ENCODE measurements at places on chromosomes 7 and 10. TPM values are rescaled to one million over a fixed set of nuclear protein-coding genes. Genes with fewer than 3 reads are reported as not detected.
A peak's percentile ranks its signal among the peaks of the same experiment; 100 is the strongest.

Gene GJD4
- total RNA-seq, result not detected

Gene AFAP1L2
- total RNA-seq, result 47.6 TPM

Gene OR2A2
- total RNA-seq, result not detected

Gene FXYD4
- total RNA-seq, result not detected

Gene IDI2
- not detected for total RNA-seq

Gene GPR146
- total RNA-seq, result 3.9 TPM

Gene SERPINE1
- 2.1 TPM for total RNA-seq

DNA sequence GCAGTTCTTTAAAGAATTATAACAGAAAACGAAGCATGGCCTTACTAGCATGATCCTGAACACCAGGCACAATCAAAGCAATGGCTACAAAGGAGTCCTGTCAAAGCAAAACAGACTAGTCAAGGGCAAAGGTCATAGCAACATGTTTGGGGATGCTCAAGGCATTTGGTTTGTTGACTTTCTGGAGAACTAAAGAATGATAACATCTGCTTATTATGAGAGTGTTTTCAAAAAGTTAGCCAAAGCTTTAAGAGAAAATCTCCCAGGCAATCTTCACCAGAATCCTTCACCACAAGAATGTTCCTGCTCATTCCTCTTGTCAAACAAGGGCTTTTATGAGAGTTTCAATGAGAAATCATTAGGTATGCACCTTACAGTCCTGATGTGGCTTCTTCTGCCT lies 95.1 kb upstream of the CPXM2 start:
- H3K4me3 ChIP-seq, result no peak overlapping the region
- peaks cover 12% of the 10 kb centered on the region for H3K27me3 ChIP-seq
- no peak for DNase-seq
- no peak overlapping the region for H3K27ac ChIP-seq
- H3K36me3 ChIP-seq, result no peaks in the 10 kb centered on the region

DNA sequence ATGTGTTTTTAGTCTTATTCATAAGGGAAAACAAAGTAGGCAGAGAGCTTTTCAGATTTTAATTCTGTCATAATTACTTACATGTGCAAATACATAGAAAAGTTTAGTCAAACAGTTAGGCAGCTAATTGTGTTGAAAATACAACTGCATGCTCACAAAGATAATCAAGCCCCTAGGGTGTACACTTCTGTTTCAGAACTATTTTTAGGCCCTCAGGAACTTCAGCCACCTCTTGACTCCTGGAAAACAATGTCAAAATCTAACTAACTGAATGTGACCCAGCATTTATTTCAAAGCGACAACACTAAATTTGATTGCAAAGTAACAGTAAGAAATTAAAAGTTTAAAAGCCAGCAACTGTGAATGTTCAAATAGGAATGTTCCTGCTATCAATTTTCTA lies 599.0 kb upstream of the LRRTM3 start:
- H3K36me3 ChIP-seq, result no peaks in the 10 kb centered on the region
- H3K4me1 ChIP-seq, result no peaks in the 10 kb centered on the region
- no peak for DNase-seq
- no peaks in the 10 kb centered on the region for H3K27me3 ChIP-seq
- H3K4me3 ChIP-seq, result no peak overlapping the region
- H3K27ac ChIP-seq, result no peak overlapping the region

GRCh38 chr10:117222976-117223692 lies 17.8 kb upstream of the SLC18A2 start:
- DNase-seq, result peak; percentile 80
- no peaks in the 10 kb centered on the region for H3K36me3 ChIP-seq

DNA sequence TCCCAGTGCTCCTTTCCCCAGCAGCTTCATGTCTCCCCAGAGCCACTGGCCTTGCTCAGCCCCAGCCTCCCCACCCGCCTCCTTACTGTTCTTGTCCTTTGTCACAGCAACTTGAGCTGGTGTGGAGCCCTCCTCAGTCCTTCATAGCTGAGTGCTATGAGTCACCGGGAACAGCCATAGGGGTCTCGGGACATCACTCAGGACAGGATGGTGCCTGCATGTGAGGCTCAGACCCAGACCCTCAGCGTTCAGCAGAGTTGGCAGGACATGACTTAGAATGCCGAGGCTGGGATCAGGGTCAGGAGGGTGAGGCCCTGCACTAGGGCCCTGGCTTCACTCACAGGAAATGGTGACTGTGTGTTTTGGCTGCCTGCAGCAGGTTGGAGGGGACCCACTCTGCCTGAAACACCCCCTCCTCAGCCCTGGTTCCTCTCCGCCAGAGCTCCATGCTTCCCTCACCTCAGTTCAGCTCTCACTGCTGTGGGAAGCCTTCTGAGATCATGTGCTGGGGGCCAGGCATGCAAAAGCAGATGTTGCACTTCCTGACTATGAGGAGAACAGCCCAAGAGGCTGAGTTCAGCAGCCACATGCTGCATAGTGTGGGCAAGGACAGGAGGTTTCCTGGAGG lies 40.7 kb upstream of the GJD4 start:
- peaks cover 18% of the 10 kb centered on the region for H3K4me1 ChIP-seq
- DNase-seq, result no peak
- H3K36me3 ChIP-seq, result peaks cover 45% of the 10 kb centered on the region

DNA sequence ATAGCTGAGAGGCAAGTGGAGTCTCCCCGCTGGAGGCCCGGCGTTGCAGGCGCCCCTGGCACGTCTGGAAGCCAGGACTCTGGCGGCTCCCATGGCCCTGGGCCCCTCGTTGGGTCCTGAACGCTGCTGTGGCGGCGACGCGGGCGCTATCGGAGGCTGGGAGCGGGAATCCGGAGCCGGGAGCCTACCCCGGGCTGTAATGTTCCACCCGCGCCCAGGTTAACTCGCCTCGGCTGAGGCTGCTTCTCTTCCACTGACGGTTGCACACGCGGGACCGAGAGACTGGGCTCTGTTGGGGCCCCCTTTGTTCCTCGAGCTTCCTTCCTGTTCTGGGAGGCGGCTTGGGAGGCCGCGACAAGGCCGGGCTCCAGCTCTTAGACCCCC lies 1.3 kb upstream of the HOXA5 start:
- H3K4me3 ChIP-seq, result peak overlapping the region; percentile 91
- peaks cover 51% of the 10 kb centered on the region for H3K36me3 ChIP-seq
- H3K27ac ChIP-seq, result peak overlapping the region; percentile 99
- H3K27me3 ChIP-seq, result peaks cover 6% of the 10 kb centered on the region

GRCh38 chr7:71237945-71238344 lies 106.0 kb downstream of the GALNT17 start:
- DNase-seq, result no peak
- H3K27ac ChIP-seq, result peak overlapping the region; percentile 90
- H3K27me3 ChIP-seq, result no peaks in the 10 kb centered on the region
- H3K36me3 ChIP-seq, result no peaks in the 10 kb centered on the region
- no peak overlapping the region for H3K4me3 ChIP-seq

DNA sequence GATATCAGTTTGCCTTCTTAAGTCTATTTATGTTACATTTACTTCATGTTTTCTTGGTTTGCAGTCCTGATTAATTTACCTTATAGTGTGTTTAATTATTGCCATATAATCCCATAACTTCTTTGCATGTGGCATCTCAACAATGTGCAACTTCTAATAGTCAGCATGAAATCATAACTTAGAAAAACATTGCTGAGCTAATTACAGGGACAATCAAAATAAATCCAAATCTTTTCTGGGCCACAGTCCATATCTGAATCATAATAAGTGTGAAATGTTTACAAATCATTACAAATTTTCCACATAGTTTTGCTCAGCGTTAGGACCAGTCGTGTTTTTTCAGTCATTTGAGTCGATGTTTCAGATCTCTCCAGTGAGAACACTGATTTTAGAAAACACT lies 29.1 kb upstream of the CABCOCO1 start:
- no peaks in the 10 kb centered on the region for H3K4me1 ChIP-seq
- DNase-seq, result no peak
- no peaks in the 10 kb centered on the region for H3K27me3 ChIP-seq
- no peak overlapping the region for H3K27ac ChIP-seq
- H3K36me3 ChIP-seq, result no peaks in the 10 kb centered on the region

- H3K4me1 ChIP-seq, result no peaks in the 10 kb centered on the region
- H3K4me3 ChIP-seq, result no peak overlapping the region
- H3K27me3 ChIP-seq, result no peaks in the 10 kb centered on the region
These were observed 8.4 kb upstream of the HYCC1 start for GRCh38 chr7:23022258-23022769.

- H3K4me3 ChIP-seq, result no peak overlapping the region
- DNase-seq, result no peak
- no peak overlapping the region for H3K27ac ChIP-seq
- peaks cover 9% of the 10 kb centered on the region for H3K4me1 ChIP-seq
These were observed 31.8 kb downstream of the NUDT1 start for GRCh38 chr7:2273866-2274265.

- DNase-seq, result no peak
- H3K4me1 ChIP-seq, result peaks cover 4% of the 10 kb centered on the region
- no peak overlapping the region for H3K4me3 ChIP-seq
- H3K36me3 ChIP-seq, result peaks cover 3% of the 10 kb centered on the region
These were observed 29.2 kb downstream of the STK17A start for GRCh38 chr7:43612128-43612527.

GRCh38 chr10:110169586-110169985 lies 37.8 kb upstream of the MXI1 start:
- peaks cover 17% of the 10 kb centered on the region for H3K4me1 ChIP-seq
- no peak overlapping the region for H3K27ac ChIP-seq
- no peaks in the 10 kb centered on the region for H3K36me3 ChIP-seq
- H3K4me3 ChIP-seq, result no peak overlapping the region
- peaks cover 20% of the 10 kb centered on the region for H3K27me3 ChIP-seq

DNA sequence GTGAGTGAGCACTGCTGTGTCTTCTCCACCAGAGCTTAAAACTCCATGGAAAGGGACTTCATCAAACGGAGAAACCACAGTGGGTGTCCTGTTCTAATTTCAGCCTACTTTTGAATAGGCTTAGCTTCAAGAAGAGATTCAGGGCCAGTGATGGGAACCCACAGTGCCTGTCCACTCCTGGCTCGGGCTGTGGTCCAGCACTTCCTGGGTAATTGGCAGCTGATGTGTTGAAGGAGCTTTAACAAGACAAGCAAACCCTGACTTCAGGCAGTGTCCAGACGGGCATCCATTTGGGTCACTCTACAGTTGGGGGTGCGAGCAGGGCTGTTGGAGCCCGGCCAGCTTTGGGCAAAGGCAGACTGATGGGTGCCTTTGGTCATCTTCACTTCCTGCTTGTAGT lies 14.5 kb downstream of the VWC2 start:
- peaks cover 17% of the 10 kb centered on the region for H3K4me1 ChIP-seq
- no peak overlapping the region for H3K4me3 ChIP-seq
- peaks cover 2% of the 10 kb centered on the region for H3K36me3 ChIP-seq
- no peak overlapping the region for H3K27ac ChIP-seq
- DNase-seq, result no peak

- no peak for DNase-seq
- H3K4me3 ChIP-seq, result no peak overlapping the region
- H3K27me3 ChIP-seq, result no peaks in the 10 kb centered on the region
- peaks cover 21% of the 10 kb centered on the region for H3K36me3 ChIP-seq
- peaks cover 9% of the 10 kb centered on the region for H3K4me1 ChIP-seq
- H3K27ac ChIP-seq, result no peak overlapping the region
These were observed 66.5 kb downstream of the SHH start for GRCh38 chr7:155745737-155746136.

DNA sequence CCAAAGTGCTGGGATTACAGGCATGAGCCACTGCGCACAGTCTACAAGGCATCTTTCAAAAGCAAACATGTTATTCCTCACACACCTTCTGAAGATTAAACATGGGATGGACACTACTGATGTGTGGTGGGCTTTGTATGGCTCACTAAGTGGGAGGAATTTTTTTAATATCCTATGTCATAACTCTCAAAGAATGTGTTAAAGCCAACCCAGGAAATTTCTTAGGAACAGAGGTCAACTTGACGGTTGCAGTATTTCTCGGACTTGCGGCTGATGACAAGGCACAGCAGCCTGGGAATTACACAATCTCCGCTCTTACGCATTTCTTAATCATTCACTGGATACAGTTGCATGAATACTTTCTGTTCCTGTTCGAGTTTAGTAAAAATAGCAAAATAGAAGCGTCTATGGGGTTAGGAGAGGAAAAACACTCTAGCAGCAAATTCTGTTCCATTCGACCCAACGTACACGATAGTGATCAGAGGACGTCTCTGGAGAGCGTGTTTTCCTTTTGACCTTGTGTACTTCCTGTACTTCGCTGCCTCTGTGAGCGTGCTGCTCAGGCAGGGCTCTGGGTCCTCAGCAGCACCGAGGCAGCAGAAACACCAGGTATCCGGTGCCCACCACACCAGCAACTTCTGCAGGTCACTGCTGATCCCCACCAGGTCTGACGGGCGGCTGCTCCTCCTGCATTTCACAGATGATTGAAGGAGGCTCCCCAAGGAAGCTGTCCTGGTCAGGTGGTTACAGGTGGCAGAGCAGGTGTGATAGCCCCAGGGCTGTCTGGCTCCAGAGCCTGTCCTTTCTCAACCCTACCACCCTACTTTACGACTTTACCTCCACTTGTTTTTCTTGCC lies 26.4 kb upstream of the SRGN start:
- H3K27me3 ChIP-seq, result peaks cover 3% of the 10 kb centered on the region
- no peaks in the 10 kb centered on the region for H3K36me3 ChIP-seq
- no peak overlapping the region for H3K4me3 ChIP-seq
- peak overlapping the region; percentile 54 for H3K27ac ChIP-seq
- no peak for DNase-seq
- peaks cover 4% of the 10 kb centered on the region for H3K4me1 ChIP-seq

GRCh38 chr10:110252151-110252550 lies 44.7 kb downstream of the MXI1 start:
- no peaks in the 10 kb centered on the region for H3K36me3 ChIP-seq
- H3K27ac ChIP-seq, result no peak overlapping the region
- H3K4me1 ChIP-seq, result no peaks in the 10 kb centered on the region
- DNase-seq, result no peak
- H3K27me3 ChIP-seq, result no peaks in the 10 kb centered on the region
- H3K4me3 ChIP-seq, result no peak overlapping the region

- no peak for DNase-seq
- no peak overlapping the region for H3K4me3 ChIP-seq
- H3K36me3 ChIP-seq, result no peaks in the 10 kb centered on the region
These were observed 81.5 kb upstream of the VIPR2 start for GRCh38 chr7:159226011-159226702.

- peak; percentile 32 for DNase-seq
- H3K4me1 ChIP-seq, result peaks cover 13% of the 10 kb centered on the region
- H3K27me3 ChIP-seq, result peaks cover 29% of the 10 kb centered on the region
These were observed 1.9 kb downstream of the DNAH11 start for GRCh38 chr7:21544715-21545114.

DNA sequence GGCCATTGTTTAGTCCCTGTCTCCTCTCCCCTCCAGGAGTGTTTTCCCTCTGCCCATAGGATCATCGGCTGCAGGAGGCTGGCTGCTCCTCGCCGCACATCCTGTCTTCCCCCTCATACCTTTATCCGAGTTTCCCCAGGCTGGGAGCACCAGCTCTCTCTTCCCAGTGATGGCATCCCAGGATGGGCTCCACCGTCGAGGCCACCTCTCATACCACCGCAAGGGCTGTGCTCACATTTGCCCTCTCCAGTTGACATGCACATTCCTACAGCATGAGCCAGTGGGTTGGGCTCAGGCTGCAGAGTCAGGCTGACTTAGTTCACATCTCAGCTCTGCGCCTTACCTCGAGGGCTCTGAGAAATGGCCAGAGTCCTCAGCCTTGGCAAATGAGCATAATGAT lies 12.1 kb downstream of the HKDC1 start:
- H3K4me1 ChIP-seq, result peaks cover 4% of the 10 kb centered on the region
- H3K27me3 ChIP-seq, result peaks cover 4% of the 10 kb centered on the region
- H3K27ac ChIP-seq, result no peak overlapping the region
- DNase-seq, result no peak
- H3K4me3 ChIP-seq, result no peak overlapping the region
